ENCODE measurements at places on chromosomes 6 and 20. TPM values are rescaled to one million over a fixed set of nuclear protein-coding genes. Genes with fewer than 3 reads are reported as not detected.

Gene ANGPT4
- total RNA-seq = not detected

Gene POU3F2
- total RNA-seq = 156 TPM

Gene POPDC3
- total RNA-seq = 7.4 TPM

Gene SPATS1
- not detected for total RNA-seq

Gene KIAA0408
- 114 TPM for total RNA-seq

Gene SYCP2
- total RNA-seq = 2.2 TPM

Gene CUL7
- 12.8 TPM for total RNA-seq

Gene DBNDD2
- 7.4 TPM for total RNA-seq

Gene LKAAEAR1
- total RNA-seq = 0.74 TPM

Gene BMP2
- 6.1 TPM for total RNA-seq

Gene ZSCAN12
- 15.2 TPM for total RNA-seq

Gene SUMO4
- 4.2 TPM for total RNA-seq

Gene LST1
- total RNA-seq = 0.74 TPM

Gene ZNF165
- 0.49 TPM for total RNA-seq

Gene BMP6
- 3.4 TPM for total RNA-seq

Gene MMP24
- total RNA-seq = 75.0 TPM

Gene TSBP1
- total RNA-seq = not detected

Gene SLC22A3
- 3.0 TPM for total RNA-seq

Gene MCHR2
- total RNA-seq = 7.9 TPM

Gene DLGAP4
- total RNA-seq = 32.0 TPM

Gene HSD17B8
- total RNA-seq = 1.5 TPM

Gene MUC22
- total RNA-seq = not detected

Gene PTPRK
- total RNA-seq = 127 TPM

Gene EYS
- 2.0 TPM for total RNA-seq

Gene FOXQ1
- 1.7 TPM for total RNA-seq

Gene SAMD5
- 10.3 TPM for total RNA-seq

Gene NKAPL
- 0.98 TPM for total RNA-seq

Gene TNF
- not detected for total RNA-seq

Gene JPH2
- total RNA-seq = under 0.01 TPM

Gene PXDC1
- total RNA-seq = 9.1 TPM

Gene ZSCAN16
- 6.9 TPM for total RNA-seq

Gene HCK
- 2.5 TPM for total RNA-seq

Gene COL11A2
- 1.2 TPM for total RNA-seq

Gene TBXT
- not detected for total RNA-seq

Gene TFAP2D
- total RNA-seq = 0.49 TPM

Gene C2
- 1.7 TPM for total RNA-seq

Gene TASP1
- total RNA-seq = 18.2 TPM

Gene TIAM2
- total RNA-seq = 113 TPM

Gene ZBTB2
- total RNA-seq = 5.9 TPM

Data from temporal lobe (tissue), 4 donors.